Endothelial cell of umbilical vein (primary cell): ENCODE measurements at places on chromosomes 1 and 21. TPM values are rescaled to one million over a fixed set of nuclear protein-coding genes. Genes with fewer than 3 reads are reported as not detected.

GRCh38 chr1:167220537-167221125 lies at the start of gene POU2F1:
TSS of gene POU2F1 (plus strand) at chr1:167220886. CDS start at chr1:167220898, 12 bp downstream.
- peak within 1 kb of the TSS; percentile 95 for H3K4me3 ChIP-seq
- peak; percentile 99 for DNase-seq
- H3K27ac ChIP-seq: peak within 1 kb of the TSS; percentile 62
- H3K36me3 ChIP-seq: no peaks in the 10 kb centered on the region
- H3K4me1 ChIP-seq: peaks cover 8% of the 10 kb centered on the region

DNA sequence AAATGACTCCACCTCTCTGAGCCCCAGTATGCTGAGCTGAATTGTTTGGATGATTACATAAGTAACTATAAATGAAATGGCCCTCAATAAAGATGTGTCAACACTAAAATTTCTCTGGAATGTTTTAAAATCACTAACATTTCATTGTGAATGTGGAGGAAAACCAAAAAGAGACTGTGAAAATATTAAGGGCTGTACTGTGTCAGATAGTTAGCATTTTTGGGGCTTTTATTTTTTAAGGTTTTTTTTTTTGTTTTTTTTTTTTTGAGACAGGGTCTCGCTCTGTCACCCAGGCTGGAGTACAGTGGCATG lies 6.3 kb downstream of the MYOC start:
- H3K27ac ChIP-seq: no peak overlapping the region
- no peaks in the 10 kb centered on the region for H3K4me1 ChIP-seq
- no peak overlapping the region for H3K4me3 ChIP-seq

DNA sequence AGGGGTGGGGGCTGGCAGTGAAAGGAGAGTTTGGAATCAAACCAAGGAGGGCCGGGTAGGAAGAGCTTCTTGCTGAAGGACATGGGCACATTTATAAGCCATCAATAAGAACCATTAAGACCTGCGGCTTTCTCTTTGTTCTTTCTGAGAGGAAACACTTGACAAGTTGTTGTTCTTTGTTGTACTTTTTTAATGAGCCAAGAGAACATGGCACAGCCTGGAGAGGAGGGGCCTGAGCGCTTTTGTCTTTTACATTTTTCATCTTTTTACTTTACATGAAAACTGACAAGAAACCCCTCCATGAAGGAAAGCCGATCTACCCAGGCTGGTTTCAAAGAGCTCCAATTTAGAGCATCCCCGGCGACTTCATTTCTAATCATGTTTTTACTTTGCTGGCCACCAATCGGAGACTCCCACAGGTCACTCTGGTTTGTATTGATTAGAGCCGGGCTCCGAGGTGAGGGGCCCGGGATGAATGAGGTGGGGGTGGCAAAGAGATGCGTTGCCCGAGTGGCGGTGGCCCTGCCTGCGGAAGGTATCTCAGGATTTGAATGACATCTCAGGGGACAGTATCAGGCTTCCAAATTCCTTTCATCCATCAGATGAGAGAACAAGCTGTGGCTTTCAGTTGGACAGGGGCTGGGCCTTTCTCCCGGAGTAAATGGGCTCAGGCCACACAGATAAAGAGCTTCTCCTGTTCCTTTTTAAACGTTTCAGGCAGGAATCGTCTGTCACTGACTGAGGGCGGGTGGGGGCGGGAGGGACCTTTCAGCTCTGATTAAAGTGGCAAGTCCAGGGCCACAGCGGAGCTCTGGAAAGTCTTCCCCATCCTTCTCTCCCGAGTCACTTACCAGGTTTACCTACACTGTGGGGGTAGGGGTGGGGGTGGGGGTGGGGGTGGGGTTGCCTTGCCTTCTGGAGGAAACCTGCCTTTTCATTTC lies 138.8 kb upstream of the ARHGEF16 start:
- H3K4me1 ChIP-seq: peaks cover 8% of the 10 kb centered on the region
- no peak for DNase-seq
- no peak overlapping the region for H3K4me3 ChIP-seq
- peaks cover 11% of the 10 kb centered on the region for H3K27me3 ChIP-seq

GRCh38 chr1:63322114-63322943 lies at the start of gene FOXD3:
TSS of gene FOXD3 (plus strand) at chr1:63322567. CDS start at chr1:63323059, 492 bp downstream.
- peak within 1 kb of the TSS; percentile 29 for H3K4me3 ChIP-seq
- H3K27me3 ChIP-seq: peaks cover 78% of the 10 kb centered on the region
- H3K4me1 ChIP-seq: peaks cover 2% of the 10 kb centered on the region
- DNase-seq: peak; percentile 46

- H3K4me1 ChIP-seq: no peaks in the 10 kb centered on the region
- peaks cover 7% of the 10 kb centered on the region for H3K27me3 ChIP-seq
- no peak overlapping the region for H3K4me3 ChIP-seq
These were observed 211.6 kb upstream of the PLXNA2 start for GRCh38 chr1:208455821-208456220.

The TSACC gene
- total RNA-seq: 0.69 TPM in 1 of 2 replicates, not detected in the other

The IGSF3 gene
- total RNA-seq: 0.76 and 2.2 TPM in 2 replicates
